ENCODE measurements at places on chromosomes 2 and 18.

DNA sequence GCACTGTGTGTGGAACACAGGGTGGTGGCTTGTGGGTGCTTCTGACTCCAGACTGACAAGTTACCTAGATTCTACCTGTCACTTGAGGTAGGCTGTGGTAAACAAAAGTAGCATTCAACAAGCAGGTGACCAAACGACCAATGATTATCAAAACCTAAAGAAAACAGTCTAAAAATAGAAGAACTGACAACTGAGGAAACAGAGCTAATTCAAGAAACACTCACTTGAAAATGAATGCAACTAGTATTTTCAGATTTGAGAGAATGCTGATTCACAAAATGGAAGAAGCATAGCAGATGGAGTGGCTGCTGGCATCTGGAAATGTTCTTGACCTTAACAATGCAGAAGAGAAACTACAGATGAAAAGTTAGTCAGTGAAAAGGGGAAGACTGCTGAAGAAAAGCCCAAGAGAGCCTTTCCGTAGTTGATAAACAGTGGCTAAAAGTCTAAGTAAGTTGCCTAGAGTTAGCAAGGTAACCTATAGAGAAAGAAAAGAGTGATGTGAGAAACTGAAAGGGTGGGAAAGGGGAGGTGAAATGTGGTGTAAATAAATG, 170.4 kb downstream of the NCK2 start:
- DNase-seq = no peak

DNA sequence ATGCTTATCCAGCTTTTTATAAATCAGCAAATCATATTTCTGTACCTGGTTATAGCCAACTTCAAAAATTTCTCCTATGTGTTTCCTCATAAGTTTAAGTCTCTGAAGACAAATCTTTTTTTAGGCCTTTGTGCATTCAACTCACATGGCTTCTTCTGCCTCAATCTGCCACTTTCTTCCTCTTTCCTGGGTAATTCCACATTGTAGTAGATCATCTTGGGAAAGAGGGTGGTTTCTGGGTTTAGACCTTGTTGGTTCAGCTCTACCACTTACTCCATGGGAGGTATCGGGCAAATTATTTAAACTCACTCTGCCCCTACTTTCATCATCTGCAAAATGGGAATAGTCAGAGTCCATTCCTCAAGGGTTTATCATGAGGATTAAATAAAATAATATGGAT, 707.0 kb upstream of the ZEB2 start:
- no peak for DNase-seq

GRCh38 chr2:62724886-62725711, 19.6 kb downstream of the EHBP1 start:
- DNase-seq = peak; percentile 72

DNA sequence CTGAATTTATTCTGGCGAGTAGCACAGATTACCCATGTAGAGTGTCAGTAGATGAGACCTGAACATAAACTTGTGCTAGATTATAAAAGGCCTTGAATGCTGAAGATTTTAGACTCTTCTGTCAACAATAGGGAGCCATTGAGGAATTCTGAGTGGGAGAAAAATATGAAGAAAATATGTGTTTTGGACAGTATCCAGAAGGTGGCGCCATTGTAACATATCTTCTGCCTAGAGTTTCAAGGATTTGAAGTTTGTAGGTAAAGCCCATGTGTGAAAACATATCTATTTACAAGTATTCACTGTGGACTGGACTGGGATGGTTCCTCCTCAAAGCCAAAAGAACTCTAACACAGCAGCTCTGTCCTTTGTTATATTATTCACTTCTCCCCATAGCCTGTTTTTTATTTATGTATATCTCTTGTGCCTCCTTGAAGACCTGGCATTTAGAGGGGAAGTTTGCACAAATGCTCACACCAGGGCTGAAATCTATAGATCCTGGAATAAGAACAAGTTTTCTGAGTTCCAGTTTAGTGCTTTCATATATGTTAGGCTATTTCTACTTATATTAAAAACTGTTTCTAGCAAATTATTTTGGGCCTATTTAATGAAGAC, 124.9 kb downstream of the RDH14 start:
- peak; percentile 69 for DNase-seq

DNA sequence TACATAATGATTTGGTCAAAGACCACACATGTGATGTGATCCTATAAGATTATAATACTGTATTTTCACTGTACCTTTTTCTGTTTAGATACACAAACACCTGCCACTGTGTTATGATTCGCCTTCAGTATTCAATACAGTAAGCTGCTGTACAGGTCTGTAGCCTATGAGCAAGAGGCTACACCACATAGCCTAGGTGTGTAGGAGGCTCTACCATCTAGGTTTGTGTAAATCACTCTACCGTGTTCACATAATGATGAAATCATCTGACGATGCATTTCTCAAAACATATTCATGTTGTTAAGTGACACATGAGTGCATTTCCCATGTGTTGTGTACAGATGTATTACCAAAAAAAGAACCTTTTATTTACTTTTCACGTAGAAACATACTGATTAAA, 74.5 kb downstream of the USP40 start:
- peak; percentile 47 for DNase-seq

- DNase-seq = no peak
These were observed 395.6 kb downstream of the TDRD15 start for GRCh38 chr2:21519412-21519811.

DNA sequence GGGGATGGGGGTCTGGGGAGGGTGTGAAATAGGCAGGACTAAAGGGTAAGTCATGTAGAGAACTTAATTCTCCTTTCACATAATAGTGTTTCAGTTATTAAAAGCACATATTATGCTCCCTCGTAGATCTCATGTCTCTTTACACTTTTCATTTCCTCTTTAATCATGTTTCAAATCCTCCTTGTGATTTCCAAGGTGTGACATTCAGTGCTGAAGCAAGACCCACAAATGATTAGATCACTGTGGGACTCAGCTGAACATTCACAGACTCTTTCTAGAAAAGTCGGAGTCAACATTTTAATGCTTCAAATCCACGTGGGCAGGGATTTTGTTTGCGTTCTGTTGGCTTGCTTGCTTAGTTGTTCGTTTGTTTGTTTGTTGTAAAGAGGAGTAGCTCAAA, 34.7 kb upstream of the CALCRL start:
- no peak for DNase-seq

DNA sequence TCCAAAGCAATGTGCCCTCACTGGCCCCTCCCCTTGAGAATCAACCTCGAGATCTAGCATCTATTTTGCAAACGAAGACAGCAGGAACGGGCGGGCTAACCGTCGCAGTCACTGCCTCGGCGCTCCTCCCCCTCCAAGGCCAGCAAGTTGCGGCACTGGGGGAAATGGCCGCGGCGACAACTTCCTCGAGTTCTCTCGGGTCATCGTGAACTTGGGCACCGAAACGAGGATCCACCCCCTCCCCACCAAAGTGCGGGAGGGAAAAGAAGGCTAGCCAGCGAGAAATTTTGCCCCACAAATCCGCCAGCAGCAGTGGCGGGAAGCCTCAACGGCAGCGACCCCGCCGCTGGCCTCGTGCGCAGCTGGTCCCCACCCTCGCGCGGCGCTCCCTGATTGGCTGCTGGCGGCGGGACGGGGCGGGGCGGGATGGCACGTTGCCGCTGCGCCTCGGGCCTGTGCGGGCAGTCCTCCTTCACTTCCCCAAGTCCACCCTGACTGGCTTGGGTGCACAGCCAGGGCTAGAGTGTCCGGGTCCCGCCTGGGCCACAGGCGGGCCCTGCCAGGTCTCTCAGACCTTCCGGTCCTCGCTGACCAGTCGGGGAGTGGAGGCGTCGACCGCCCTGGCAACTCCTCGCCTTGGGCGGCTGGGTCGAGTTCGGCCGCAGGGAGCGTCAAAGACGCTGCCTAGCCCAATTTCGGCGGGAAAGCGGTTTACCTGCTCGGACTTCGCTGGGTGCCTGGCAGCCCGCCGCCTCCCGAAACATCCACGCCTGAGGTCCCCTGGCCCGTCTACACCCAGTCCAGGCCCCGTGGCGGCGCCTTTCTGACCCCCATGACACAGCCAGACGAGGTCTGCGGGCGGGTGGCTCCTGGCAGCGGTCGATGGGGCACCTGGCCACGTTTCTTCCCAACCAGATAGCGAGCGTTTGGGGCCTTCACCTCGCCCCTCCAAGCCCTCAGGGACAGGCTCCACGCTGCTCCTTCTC, at the start of gene BOLL:
Gene BOLL, minus strand, starts transcription at position 364 of the 986 bp plus-strand sequence. CDS start 3,469 bp downstream, outside the sequence.
- no peak for DNase-seq

- peak; percentile 88 for DNase-seq
These were observed 105.0 kb downstream of the SPIRE1 start for GRCh38 chr18:12552879-12553242.

DNA sequence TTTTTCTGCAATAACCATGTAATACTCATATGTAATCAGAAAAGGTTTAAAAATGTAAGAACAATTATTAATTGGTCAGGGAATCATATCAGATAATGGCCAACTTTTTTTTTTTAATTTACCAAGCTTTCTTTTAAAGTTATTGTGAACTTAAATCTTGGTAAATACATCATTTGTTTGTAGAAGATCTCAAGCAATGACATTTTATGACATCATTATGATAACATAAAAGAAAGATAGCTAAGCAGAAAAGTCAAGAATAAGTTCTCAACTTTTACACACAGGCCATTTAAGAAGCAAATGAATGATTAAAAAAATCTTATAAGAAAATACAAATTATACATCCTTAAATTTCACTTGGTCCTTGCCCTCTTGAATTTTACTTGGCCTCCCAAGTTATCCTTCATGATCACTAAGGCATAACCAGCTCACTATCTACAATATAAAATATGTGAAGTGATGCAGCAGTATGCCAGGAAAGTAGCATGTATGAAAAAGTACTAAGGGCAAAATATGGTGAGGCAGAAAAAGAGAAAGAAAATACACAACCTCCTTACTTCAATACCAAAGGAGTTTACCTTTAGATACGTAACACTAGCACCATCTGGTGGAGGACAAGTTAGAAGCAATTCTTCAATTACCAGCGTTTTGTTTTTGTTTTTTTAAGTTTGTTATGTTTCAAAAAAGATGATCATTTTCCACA, 116.6 kb downstream of the SRBD1 start:
- peak; percentile 71 for DNase-seq

DNA sequence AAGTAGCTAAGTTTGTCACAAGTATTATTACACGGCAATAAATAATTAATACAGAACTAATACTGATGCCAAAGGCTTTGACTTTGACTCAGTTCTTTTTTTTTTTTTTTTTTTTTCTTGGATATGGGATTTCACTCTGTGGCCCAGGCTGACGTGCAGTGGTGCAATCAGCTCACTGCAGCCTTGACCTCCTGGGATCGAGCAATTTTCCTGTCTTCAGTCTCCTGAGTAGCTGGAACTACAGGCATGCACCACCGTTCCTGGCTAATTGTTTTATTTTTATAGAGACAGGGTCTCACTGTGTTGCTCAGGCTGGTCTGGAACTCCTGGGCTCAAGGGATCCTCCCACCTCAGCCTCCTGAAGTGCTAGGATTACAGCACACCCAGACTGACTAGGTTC, 284.5 kb downstream of the SS18 start:
- DNase-seq = no peak

- DNase-seq = no peak
These were observed 112.8 kb downstream of the CDC42EP3 start for GRCh38 chr2:37558623-37559022.

- DNase-seq = no peak
These were observed 24.8 kb downstream of the GIGYF2 start for GRCh38 chr2:232721882-232722281.

DNA sequence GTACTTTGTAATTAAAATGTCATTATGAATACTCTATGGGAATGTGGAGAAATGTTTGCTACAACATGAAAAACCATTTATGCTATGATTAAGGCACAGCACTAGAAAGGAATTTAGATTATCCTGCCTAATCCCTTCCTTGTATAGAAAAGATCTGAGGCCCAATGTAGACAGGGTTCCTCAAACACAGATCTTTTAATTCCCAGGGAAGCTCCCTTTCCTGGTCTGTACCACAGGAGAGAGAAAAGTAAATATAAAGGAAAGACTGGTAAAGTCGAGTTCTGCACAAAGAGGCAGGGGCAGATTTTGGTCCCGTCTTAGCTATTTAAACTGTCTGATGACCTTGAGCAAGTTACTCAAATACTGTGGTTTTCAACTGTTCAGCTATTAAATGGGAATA, 84.7 kb downstream of the ICA1L start:
- no peak for DNase-seq

GRCh38 chr2:210715560-210716082, 159.2 kb downstream of the CPS1 start:
- DNase-seq = no peak

- DNase-seq = no peak
These were observed 659 bp upstream of the COX5B start for GRCh38 chr2:97645112-97645694.

DNA sequence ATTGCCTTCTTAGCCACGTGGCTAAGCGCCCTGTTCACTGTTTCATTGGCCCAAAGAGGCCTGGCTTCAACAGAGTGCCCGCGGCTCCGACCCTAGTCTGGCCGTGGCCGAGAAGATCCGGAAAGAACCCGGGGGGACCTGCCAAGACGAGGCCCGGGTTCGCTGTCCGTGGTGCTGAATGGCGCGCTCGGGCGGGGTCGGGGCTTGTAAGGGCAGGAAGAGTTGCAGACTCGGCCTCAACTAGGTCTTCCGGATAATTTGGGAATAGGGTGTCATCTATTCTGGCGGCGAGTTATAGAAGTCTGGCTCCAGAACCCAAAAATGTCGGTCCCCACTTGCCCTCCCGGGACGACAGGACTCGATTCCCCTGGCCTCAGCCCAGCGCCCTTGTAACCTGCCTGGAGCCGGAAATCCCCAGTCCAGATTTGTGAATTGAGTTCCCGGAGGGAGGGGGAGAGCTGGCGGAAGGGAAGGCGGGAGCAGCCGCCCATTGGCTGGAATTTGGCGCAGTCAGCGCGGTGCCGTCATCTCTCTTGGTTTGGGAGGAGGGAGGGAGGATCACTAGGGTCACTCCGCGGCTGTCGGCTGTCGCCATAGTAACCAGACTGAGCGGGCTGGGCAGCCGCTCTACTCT, 3.5 kb downstream of the CDK5R2 start:
- DNase-seq = peak; percentile 41

- DNase-seq = no peak
These were observed 19.8 kb downstream of the HPCAL1 start for GRCh38 chr2:10322481-10322880.

- DNase-seq = no peak
These were observed 37.1 kb upstream of the ASAP2 start for GRCh38 chr2:9169349-9170107.

- DNase-seq = peak; percentile 80
These were observed 591.9 kb downstream of the SLC4A3 start for GRCh38 chr2:220219371-220219770.

DNA sequence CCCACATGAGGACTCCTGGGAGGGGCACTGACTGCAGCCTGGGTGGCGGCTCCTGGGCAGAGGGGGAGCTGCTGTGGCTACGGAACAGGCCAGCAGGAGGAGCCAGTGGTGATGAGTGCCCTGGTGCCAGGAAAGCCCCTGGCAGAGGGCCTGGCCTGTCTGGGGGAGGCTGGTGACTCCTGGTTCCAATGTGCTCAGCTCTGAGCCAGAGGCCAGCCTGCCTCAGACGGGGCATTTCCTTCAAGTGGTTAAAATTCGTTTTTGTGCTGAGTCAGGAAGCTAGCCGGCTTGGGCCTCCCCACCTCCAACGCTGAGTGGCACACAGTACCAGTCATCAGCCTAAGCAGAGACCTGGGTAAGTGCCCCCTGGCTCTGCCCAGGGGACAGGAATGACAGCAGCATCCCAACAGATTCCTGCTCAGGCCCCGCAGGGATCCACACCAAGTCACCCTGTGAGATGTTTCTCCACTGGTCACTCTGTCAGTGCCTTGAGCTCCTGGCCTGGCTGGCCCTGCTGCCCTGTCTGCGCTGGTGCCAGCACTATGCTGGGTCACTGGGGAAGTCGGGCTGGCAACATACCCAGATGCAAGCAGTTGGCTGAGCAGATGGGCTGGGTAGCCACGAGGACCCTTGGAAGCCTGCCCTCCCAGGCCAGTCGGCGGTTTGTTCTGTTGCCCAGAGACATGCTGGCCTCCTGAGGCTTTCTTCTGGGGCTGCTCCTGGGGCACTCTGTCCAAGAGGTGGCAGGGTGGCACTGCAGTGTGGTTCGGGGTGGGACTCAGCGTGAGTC, 7.1 kb upstream of the KLF11 start:
- DNase-seq = peak; percentile 91

Measured in MCF 10A (cell line).